ENCODE measurements at places on chromosomes 2 and 18.

GRCh38 chr2:55049821-55050099 is 491 bp downstream of the RTN4 start:
- DNase-seq: no peak

DNA sequence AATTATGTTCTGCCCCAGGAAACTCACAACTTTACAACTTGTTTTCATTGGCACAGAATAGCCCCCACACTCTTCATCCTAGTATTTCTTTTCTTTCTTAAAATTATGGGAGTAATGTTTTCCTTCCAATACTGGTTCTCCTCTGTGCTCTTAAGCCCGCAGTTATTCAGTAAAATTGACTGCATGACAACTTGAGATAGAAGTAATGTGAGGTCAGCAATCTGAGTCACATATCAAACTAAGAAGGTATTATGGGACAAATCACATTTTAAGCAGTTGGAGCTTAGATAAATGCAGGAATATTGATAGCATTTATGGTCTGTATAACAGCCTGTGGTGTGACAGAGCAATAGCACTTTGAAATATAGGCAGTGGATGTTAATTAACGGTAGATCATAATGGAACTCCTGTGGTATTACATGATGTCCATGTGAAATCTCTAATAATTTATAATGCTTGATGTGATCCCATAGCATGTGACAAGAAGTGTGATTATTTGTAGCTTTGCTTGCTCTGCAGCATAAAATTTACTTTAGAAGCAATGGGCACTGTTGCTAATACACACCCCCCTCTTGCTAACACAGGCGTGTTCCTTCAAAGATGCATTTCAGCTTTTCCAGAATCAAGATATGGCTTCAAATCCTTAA is 351.4 kb upstream of the CDH20 start:
- no peak for DNase-seq

DNA sequence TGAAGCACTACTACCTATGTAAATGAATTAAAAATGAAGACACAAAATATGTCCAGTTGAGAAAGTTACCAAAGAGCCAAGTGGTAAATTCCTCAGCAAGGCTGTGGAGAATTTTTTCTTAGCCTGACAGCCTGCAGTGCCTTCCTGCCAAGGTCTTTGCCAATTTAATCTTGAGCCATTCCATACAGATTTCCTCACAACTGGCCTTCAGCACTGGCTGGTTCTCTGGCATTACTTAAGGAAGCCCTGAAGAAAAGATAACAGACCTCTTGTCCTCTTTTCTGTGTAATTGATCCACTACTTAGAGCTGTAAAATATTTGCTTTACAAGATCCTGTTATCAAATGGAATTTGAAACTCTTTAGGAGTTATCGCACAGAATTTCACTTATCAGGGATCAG is 334.2 kb upstream of the LRRTM1 start:
- DNase-seq: no peak

GRCh38 chr2:62499430-62500060 is 6.5 kb downstream of the TMEM17 start:
- no peak for DNase-seq

- no peak for DNase-seq
Observed at GRCh38 chr18:5415031-5415430, 119.5 kb upstream of the ZBTB14 start.

DNA sequence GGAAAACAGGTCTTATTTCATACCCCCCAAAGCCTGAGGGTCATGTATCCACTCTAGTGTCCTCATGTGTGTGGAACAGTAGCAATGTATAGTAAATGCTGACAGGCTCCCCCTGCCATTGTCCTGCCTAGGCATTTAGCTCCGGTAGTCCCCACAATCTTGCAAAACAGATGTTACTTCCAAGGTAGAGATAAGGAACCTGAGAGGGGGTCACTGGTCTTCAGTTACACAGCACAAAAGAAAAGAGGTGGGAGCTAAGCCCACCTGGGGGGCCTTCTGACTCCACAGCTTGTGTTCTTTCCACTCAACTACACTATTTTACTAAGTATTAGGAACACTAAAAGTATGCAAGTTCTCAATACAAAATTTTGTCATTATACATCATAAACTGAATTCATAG is 17.4 kb upstream of the FECH start:
- DNase-seq: no peak

DNA sequence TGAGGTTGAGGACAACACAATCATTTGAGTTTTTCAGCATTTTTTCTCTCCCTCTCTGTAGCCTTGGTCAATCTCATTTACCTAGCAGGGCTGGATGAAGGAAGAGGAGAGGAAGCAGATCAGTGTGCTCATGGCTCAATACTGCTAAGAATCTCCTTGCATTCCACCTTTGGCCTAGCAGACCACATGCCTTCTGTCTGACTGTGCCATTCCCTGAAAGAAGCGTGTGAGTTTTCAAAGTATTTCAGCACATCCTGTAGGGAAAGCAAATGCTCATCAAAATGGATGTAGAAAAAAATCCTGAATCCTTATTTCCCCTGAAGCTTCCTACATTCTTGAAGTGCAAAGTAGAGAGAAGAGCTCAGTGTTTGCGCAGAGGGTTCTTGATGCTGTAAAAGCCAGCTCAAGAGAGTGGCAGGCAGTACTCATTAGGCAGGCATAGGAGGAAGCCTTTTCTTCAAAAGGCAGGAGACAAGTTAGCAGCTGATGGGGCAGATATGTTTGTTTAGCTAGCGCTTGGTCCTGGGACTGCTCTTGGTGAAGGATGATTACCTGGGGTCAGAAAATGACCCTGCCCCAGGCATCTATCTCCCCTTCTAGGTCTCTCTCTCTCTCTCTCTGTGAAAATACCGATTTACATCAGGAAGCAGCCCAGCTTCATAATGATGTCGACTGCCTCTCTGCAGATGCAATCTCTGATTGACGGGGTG is 14.4 kb upstream of the PIK3C3 start:
- no peak for DNase-seq

DNA sequence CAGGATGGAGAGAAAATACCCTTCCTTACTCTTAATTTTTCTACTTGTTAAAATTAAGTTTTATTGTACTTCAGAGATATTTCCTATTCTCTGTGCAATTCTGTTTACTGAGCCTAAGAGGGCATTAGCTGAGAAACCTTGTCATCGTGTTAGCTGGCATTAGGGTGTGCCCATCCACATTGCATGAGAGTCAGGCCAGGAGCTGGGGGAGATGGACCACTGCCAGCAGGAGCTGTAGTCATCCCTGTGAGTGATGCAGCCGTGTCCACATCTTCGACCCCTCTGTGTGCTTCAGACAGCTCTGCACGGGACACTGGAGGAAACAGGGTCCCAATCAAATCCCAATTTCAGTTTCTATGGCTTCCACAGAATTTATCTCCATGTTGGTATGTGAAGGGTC is 34.2 kb downstream of the ABCA12 start:
- no peak for DNase-seq

DNA sequence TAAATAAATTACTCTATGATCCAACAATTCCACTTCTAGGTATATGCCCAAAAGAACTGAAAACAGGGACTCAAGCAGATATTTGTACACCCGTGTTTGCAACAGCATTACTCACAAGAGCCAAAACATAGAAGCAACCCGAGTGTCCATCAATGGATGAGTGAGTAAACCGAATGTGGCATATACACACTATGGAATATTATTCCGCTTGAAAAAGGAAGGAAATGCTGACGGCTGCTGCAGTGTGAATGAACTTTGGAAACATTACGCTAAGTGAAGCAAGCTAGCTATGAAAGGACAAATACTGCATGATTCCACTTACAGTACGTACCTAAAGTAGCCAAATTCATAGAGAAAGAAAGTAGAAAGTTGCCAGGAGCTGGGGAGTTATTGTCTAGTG is 32.2 kb downstream of the MREG start:
- DNase-seq: no peak

GRCh38 chr2:118993392-118993752 is 51.4 kb downstream of the MARCO start:
- DNase-seq: no peak

DNA sequence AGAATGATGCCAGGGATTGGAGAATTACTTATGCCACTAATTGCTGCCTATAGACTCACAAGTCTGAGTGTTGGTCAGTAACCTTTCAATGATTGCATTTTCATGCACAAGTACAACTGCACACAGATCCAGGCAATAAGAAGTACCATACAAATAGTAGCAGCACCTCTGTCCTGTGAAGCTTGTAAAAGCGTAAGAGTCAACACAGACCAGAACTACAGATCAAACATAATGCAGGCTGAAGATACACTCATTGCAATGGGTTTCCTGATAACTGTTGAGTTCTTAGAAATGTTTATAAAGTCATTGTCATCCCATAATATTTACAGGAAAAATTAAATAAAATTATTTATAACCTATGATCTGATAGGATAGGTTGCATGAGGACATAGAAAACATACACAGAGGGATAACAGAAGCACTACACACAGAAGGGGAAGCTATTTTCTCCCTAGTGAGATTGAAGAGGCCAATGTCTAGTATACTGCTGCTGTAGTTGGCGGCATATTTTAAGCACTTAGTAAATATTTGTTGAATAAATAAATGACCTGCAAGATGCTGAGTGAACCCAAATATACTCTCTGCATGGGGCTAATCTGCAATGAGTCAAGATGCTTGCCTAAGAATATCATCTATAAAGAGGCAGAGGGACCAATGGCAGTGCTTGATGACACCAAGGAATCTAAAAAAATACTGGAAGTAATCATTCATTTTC is 5.7 kb upstream of the PIK3C3 start:
- no peak for DNase-seq

DNA sequence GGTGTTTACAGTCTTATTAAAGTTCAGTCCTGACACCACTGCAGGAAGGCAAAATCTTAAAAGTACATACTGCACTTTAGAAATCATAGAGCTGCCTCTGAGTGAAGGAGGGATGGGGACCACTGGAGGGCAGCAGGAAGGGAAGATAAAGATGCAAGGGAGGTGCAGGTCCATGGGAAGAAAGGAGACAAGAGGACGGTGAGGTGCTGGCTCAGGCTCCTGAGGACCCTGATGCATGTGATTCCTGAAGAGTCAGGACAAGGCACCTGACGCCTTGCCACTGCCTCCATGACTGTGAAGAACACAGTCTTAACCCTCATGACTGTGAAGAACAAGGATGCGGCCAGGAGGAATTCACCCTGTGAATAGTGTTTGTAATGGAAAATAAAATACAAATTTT is 116.2 kb upstream of the NPAS2 start:
- no peak for DNase-seq

GRCh38 chr2:158650646-158651357 is 144.3 kb upstream of the DAPL1 start:
- no peak for DNase-seq

- DNase-seq: no peak
Observed at GRCh38 chr2:98899041-98899702, 36.9 kb downstream of the CRACDL start.

- no peak for DNase-seq
Observed at GRCh38 chr18:48521723-48522122, 17.1 kb upstream of the CTIF start.

GRCh38 chr2:1856922-1857321 is 112.6 kb upstream of the PXDN start:
- no peak for DNase-seq

Measured in stimulated activated CD8-positive, alpha-beta memory T cell treated with anti-CD3 and anti-CD28 coated beads, Interleukin-4, amount 100 ng/mL, for 1 hour (primary cell).